CD4-positive, alpha-beta memory T cell (primary cell): ENCODE measurements at places on chromosomes 1 and 21. TPM values are rescaled to one million over a fixed set of nuclear protein-coding genes. Genes with fewer than 3 reads are reported as not detected.

- no peak for DNase-seq
Measured at GRCh38 chr1:229023651-229024300, 247.1 kb upstream of the RAB4A start.

DNA sequence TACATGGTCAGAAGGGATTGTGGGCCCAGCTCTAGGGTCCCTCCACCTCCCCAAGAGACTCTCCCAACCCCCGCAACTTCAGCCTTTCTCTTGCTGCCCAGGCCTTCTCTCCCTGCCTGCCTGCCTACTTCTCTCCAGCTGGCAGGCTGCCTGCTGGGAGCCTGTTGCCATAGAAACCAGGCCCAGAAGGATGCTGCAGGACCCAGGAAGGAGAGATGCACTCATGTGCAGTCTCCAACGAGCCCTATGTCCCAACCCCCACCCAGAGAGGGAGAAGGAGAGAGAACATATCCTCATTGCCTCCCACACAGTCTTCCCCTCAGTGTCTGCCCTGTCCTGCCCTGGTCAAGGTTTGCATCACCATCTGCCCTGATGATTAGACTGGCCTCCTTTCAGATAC, 10.8 kb upstream of the SMIM12 start:
- DNase-seq, result no peak

- DNase-seq, result peak; percentile 79
Measured at GRCh38 chr1:35505911-35506798, 51.0 kb downstream of the KIAA0319L start.

GRCh38 chr1:53438427-53439336, 20.5 kb upstream of the DMRTB1 start:
- DNase-seq, result no peak

The ANKRD34A gene
- total RNA-seq, result 1.8 TPM

DNA sequence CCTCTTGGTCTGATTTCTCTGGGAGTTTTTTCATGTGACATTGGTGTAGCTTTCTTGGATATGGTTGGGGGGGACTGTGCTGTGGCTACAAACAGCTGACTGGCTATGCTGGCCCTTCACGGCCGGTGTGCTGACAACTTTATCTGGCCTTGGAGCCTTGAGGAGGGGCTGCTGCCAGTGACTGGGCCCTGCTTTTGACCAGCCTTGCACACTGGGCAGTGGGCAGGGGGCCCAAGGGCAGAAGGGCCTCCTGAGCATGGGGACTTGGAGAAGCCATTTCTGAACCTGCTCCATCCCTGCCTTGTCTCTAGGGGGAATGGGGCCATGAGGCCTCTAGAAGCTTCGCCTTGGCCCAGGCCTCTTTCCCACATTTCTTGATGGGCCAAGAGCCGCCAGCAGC, 139.6 kb downstream of the CAMTA1 start:
- DNase-seq, result no peak

- DNase-seq, result no peak
Measured at GRCh38 chr1:61983236-61983635, 211.4 kb upstream of the L1TD1 start.
